ENCODE measurements at places on chromosomes 7 and 10.

GRCh38 chr10:35300063-35300699, 36.1 kb upstream of the CCNY start:
- no peak for DNase-seq

- no peak for DNase-seq
Measured at GRCh38 chr10:93629647-93630305, 17.4 kb downstream of the PDE6C start.

- DNase-seq: no peak
Measured at GRCh38 chr7:44769776-44770294, 21.2 kb downstream of the ZMIZ2 start.

DNA sequence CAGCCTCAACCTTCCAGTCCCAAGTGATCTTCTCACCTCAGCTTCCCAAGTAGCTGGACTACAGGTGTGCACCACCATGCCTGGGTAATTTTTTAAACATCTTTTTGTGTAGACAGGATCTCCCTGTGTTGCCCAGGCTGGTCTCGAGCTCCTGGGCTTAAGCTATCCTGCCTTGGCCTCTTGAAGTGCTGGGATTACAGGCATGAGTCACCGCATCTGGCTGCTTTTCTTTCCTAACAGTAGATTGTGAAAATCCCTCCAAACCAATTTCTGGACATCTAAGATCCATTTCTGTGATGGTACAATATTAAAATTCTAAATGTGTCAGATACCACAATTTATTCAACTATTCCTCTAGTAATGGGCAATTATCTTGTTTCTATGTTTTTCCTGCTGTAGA, 38.7 kb downstream of the RAB18 start:
- DNase-seq: no peak

GRCh38 chr7:43700059-43700501, 29.2 kb downstream of the COA1 start:
- DNase-seq: no peak

DNA sequence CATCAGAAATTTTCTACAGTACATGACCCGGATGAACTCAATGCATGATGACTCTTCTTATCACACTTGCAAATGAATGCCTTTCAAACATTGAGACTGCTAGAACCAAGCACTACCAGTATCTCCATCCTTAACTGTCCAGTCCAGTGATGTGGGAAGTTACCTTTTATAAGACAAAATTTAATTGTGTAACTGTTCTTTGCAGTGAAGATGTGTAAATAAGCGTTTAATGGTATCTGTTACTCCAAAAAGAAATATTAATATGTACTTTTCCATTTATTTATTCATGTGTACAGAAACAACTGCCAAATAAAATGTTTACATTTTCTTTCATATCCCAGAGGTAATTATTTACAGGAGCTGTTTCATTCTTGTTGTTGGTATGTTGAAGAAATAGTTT, 40.1 kb downstream of the LGI1 start:
- no peak for DNase-seq

DNA sequence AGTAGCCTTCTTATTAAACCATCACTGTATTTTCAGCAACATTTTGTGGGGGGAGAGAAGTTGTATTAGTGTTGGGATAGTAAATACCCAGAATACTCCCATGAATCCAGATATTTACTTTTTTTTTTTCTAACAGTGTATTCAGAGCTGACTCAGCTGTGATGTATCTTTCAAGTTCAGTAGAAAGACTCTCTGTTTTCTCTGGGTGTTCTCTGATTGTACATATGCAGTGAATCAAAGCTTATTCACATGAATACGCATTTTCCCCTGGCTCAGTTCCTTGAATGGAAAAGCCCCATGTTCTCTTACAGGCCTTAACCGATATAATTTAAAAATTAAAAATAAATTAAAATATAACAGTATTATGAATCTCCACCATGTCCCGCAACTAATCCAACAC, 1.3 kb downstream of the TFPI2 start:
- no peak for DNase-seq

GRCh38 chr7:123798532-123799188, 46.3 kb upstream of the HYAL4 start:
- no peak for DNase-seq

Data from endodermal cell (in vitro differentiated cells).